Uterus (tissue), 4 donors: ENCODE measurements at places on chromosomes 7 and 10. TPM values are rescaled to one million over a fixed set of nuclear protein-coding genes. Genes with fewer than 3 reads are reported as not detected.
A peak's percentile ranks its signal among the peaks of the same experiment; 100 is the strongest.

LIPM gene
- not detected for total RNA-seq

DNA sequence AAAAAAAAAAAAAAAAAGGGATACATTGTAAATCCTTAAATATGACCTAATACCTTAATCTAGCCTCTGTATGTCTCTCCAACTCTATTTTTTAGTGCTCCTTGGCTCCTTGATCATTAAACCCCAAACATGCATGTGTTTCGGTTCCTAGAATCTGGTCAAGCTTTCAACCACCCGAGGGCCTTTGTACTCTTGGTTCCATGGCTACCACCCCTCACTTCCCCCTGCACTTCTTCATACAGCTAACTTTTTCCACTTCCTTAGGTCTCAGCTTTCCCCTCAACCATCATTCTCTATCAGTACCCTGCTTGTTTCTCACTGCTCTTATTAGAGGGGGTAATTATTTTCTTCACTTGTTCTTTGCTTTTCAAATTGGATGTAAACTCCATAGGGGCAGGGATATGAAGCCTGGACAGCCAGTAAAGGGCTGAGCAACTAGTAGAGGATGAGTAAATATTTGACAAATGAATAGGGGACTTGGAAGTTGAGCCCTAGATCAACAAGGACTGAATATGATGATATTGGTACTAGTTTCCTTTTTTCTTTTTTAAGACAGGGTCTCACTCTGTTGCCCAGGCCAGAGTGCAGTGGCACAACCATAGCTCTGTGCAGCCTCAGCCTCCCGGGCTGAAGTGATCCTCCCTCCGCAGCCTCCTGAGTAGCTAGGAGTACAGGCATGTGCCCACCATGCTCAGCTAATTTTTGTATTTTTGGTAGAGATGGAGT lies 4.3 kb upstream of the GDI2 start:
- no peak for DNase-seq

CPA1 gene
- total RNA-seq: 3.8 TPM

GRCh38 chr7:141200191-141201108 lies 126.6 kb downstream of the TMEM178B start:
- no peak for DNase-seq

- DNase-seq: no peak
Observed at GRCh38 chr10:110147961-110148360, 59.4 kb upstream of the MXI1 start.

DNA sequence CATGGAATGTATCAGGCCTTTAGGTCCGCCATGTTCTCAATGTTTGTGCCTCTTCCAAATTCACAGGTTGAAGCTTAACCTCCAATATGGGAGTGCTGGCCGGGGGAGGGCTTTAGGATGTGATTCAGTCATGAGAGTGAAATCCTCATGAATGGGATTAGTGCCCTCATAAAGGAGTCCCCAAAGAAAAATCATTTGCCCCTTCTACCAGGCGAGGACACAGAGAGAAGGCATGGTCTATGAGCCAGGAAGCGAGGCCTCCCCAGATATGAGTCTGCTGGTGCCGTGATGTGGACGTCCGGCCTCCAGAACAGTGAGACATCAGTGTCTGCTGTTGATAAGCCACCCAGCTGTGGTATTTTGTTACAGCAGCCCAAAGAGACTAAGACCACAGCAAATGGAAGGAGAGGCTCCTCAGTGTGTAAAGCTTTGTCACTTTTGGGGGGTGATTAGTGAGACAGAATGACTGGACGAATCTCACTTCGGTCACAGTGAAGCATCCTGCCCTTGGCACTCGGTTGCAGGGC lies 231.3 kb upstream of the KLF6 start:
- no peak for DNase-seq

GRCh38 chr10:3260066-3260834 lies 87.7 kb upstream of the PITRM1 start:
- no peak for DNase-seq

DNA sequence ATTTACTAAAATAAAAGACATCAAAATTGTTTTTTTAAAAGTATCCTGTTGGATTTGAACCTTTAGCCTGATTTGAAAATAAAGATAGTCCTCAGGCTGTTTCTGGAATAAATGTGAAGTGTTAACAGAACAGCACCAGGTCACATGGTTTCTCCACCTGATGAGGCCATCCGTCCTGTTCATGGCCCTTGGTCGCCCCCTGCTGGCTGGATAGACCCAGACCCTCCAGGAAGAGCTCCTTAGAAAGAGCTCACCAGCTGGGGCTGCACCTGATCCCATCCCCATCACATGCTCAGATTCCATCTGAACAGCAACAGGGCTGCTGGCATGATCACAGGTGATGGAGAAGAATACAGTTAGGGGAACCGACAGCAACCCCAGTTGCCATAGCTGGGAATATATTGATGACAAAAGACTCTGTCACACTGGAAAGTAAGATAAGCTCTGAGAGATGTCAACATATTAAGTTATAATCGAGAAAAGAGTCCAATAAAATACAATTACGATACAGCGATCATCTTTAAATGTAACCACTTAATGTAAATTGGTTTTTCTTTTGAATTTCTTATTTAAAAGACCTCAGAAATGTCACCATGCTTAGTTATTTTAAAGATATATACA lies 4.8 kb downstream of the OR2A14 start:
- DNase-seq: peak; percentile 75

GRCh38 chr10:21289961-21290360 lies 235.5 kb downstream of the SKIDA1 start:
- DNase-seq: no peak

DNA sequence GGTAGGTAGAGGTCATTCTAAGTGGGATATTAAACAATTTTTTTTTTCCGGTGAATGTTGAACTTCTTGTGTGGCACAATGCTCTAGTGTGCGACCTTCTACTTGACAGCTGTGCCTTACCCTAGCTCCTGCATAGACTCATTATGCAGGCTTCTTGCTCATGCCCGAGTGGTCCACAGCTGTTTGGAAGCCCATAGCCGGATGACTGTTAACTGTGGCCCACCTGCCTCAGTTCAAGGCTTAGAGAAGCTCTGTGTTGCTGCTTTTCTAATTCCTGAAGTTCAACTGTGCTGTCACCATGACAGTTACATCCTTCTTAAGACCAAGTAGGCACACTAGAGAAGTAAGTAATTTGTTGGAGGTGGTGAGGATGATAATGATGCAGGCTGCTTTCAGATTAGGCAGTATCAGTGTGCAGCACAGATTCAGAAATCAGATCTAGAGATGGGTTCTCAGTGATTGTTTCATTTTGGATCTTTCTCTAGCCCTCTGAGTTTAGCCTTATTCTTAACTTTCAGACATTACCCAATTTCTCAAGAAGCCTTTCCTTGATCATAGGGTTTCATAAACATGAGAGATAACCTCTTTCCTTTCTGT lies 278.4 kb downstream of the PHF14 start:
- no peak for DNase-seq

DNA sequence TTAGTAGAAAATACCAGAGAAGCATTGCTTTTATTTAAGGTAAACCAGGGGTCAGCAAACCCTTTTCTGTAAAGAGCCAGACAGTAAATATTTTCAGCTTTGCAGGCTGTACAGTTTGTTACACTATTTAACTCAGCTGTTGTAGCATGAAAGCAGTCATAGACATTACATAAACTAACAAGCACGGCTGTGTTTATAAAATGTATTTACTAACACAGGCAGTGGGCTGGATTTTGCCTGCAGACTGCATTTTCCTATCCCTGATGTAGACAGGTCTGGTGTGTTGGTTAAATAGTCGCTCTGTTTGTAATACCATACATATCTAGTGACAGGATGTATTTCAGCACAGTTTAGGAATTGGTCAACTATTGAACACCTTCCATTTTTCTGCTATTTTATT lies 129.3 kb downstream of the ST7 start:
- no peak for DNase-seq

GRCh38 chr7:284762-285722 lies 4.9 kb upstream of the FOXL3 start:
- DNase-seq: no peak

DNA sequence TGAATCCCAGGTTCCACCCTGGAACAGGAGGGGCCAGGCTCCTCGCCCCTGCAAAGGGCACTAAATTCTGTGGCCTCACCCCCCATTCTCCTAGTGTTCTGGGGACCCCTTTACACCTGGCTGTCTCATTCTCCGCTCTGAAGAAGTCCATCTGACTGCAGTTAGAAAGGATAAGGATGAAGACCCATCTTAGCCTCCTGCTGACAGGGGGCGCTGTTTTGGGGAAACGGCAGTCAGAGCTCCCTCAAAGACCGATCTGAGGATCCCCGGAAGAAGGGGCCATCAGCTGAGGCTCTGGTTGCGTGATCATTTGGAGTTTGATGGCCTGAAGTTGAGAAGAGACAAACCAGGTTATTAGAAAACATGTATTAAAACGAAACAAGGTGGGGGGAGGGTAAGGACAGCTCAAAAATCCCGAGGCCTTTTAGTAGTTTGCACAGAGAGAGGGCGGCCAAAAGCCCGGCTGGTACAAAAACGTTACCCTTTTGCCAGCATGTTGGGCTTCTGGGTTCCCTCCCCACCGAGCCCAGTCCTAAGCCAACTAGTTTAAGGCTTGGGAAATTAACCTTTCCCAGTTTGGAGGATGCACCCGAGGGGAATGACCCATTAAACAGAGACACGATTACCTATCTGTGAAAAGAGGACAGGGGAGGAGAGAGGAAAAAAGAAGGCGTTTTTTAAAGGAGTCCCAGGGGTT lies 102.8 kb downstream of the CHN2 start:
- DNase-seq: no peak

GRCh38 chr7:7554021-7554432 lies 12.7 kb upstream of the MIOS start:
- DNase-seq: no peak
